ENCODE measurements at places on chromosomes 12 and 14. TPM values are rescaled to one million over a fixed set of nuclear protein-coding genes. Genes with fewer than 3 reads are reported as not detected.

GRCh38 chr12:112836736-112837628 is 45.4 kb downstream of the RPH3A start:
- ATAC-seq, result no peak

ETFBKMT gene
- 0.24 TPM for total RNA-seq

MORN3 gene
- 2.5 TPM for total RNA-seq

DNA sequence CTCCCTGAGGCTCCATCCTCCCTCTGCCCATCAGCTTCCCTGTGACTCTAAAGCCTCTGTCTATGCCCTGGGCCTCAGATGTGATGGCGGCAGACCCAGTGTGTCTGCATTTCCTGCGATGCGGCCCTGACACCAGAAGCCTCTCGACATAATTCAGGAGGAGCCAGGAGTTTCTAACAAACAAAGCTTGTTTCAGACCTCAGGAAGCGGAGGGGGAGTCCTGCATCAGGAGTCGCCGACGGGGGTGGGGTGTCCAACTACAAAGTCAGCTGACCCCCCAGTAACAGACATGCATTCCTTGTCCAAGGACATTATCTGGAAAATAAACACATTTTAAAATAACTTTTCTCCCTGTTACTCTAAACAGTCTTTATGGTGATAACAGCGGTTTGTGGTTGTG is 167.5 kb downstream of the DPF3 start:
- ATAC-seq, result no peak

DNA sequence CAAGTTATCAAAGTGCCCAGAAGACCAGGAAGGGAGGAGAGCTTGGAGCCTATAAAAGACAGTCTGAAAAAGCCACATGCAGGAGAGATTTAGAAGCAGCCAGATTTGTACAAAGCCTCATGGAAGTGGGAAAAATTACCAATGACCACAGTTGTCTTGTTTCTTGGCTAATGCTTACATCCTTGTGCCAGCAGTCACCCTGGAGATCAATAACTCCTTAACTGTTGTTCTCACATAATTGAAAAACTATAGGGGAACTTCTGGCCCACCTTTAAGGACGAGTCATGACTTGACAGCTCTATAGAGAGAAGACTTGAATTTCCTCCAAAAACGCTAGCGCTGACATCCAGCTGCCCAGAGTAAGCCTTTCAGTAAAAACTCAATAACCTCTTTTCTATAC is 313.1 kb downstream of the GALC start:
- ATAC-seq, result no peak

- no peak for ATAC-seq
These were observed 28.5 kb upstream of the GCH1 start for GRCh38 chr14:54931101-54931500.

- peak; percentile 32 for ATAC-seq
These were observed 131.0 kb upstream of the EEA1 start for GRCh38 chr12:93059925-93060665.

All from activated T-helper 17 cell treated with anti-CD3 and anti-CD28 coated beads, Interleukin-2, amount 50 U/mL, for 72 hours (primary cell).